ENCODE measurements at places on chromosomes 3 and 15.

- DNase-seq: no peak
Observed at GRCh38 chr3:186613637-186614265, 891 bp downstream of the AHSG start.

GRCh38 chr3:181717549-181718171 lies 5.9 kb downstream of the SOX2 start:
- no peak for DNase-seq

DNA sequence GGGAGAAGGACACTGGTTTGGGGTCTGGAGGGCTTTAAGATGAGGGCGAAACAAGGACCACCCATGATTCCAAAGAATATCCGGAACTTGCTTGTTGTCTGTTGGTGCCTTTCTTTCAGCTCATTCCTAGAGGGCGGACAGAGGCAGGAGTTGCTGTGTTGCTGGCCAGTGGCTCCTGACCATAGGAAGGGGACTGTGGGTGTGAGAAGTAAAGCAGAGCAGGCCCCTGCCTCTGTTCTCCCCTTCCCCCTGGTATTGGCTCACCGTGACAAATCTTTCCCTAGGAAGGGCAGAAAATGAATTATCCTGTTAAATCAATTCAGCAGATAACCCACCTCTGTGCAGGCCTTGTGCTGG lies 89.1 kb downstream of the LIPC start:
- no peak for DNase-seq

GRCh38 chr3:66567077-66567476 lies 66.3 kb upstream of the LRIG1 start:
- DNase-seq: peak; percentile 10

- DNase-seq: no peak
Observed at GRCh38 chr15:72319360-72319984, 485 bp downstream of the CELF6 start.

DNA sequence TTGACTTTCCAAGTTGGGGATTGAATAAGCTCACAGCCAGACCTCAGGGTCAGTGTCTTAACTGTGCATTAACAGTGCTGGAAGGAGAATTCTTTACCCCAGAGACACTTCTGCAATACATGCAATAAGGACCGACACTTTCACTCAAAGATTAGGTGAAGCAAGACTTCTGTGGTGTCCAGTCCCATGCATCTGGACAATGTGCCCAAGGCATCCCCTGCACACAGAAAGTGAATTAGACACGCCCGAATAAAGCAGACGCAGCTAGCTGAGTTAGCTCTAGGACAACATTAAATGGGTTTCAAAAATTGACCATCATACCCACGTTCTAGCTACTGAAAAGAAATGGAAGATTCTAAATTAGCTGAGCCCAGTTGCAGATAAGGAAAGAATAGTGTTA lies 223.9 kb upstream of the NR2F2 start:
- no peak for DNase-seq

- DNase-seq: no peak
Observed at GRCh38 chr3:26989037-26989436, 366.5 kb downstream of the LRRC3B start.

DNA sequence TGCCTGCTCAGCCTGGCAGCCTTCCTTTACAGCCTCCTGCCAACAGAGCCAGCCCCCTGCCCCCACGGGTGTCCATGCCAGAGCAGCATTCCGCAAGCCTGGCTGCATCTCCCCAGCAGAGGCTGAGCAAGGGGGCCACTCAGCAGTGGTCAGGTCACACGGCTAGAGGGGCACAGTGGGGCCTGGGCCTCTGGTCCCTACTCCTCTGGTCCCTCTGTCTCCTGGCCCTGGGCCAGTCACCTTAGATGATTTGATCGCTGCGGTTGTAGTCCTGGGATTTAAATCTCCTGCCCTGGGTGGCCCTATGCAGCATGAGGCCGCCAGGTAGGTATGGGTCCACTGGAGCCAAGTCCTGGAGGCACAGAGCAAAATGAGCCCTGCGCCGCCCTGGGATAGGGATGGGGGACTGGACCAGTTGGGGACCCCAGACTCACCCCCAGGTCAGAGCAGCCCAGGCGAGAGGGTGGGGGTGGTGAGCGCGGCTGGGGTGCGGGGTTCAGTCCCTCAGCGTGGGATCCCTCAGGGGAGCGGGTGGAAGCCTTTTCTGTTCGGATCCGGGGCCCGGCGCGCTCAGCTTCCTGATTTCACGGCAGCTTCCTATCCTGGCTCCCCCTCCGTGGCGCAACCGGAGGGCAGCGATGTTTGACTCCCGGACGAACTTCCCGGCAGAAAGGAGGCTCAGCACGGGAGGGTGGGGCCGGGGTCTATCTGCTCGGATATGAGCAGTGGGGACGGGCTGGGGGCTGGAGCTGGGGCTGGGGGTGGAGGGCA lies at the start of gene ZBTB47:
ZBTB47 (plus strand) TSS at position 138 of the 771 bp plus-strand sequence. CDS start 4,659 bp downstream, outside the sequence.
- no peak for DNase-seq
